ENCODE measurements at places on chromosomes 4 and X. TPM values are rescaled to one million over a fixed set of nuclear protein-coding genes. Genes with fewer than 3 reads are reported as not detected.

GPR119 gene
- not detected for total RNA-seq

CT45A5 gene
- total RNA-seq, result 4.1 TPM

AKAP14 gene
- total RNA-seq, result not detected

UGT2B17 gene
- not detected for total RNA-seq

GJB1 gene
- not detected for total RNA-seq

RTL5 gene
- not detected for total RNA-seq

DCAF12L2 gene
- total RNA-seq, result not detected

CXorf49 gene
- not detected for total RNA-seq

HTT gene
- 14.7 TPM for total RNA-seq

Measured in HT1080 (cell line).